ENCODE measurements at places on chromosomes 3 and 15. TPM values are rescaled to one million over a fixed set of nuclear protein-coding genes. Genes with fewer than 3 reads are reported as not detected.

Gene GOLGA8Q
- total RNA-seq, result 5.1 TPM

Gene LNP1
- 5.3 TPM for total RNA-seq

DNA sequence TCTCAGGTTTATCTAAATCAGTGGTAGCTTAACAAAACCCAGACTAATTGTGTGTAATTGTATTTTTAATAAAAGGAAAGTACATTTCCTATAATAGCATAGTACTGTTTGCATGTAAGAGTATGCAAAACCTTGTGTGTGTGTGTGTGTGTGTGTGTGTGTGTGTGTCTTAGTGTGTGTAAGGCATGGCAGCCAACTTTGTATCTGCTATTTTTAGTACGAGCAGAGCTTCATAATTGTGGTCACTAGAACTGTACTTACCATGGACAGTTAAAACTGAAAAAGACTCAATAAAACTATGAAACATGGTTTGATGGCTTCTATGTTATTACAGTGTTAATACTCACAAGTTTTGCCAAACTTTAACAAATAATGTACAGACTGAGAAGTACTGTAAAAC is 6.2 kb downstream of the P2RY1 start:
- peaks cover 2% of the 10 kb centered on the region for H3K4me1 ChIP-seq
- no peaks in the 10 kb centered on the region for H3K27me3 ChIP-seq
- no peak overlapping the region for H3K27ac ChIP-seq
- DNase-seq, result no peak

DNA sequence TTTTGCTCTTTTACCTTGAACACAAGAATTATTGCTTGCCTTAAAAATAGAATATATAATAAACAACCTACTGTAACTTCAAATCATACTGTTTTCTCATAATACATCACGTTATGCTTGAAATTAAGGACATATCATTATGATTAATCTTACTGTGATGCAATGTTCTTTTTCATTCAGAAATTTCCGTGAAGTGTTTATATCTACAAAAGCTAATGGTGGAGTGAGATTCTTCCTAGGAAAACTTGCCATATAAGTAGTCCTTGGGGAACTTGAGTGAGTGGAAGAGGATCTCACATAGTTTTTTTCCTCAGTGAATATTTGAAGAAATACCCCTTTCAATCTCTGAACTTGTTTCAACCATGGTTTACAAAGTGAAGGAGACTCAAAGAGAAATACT is 498.7 kb upstream of the CBLB start:
- no peaks in the 10 kb centered on the region for H3K4me1 ChIP-seq
- no peak for DNase-seq
- H3K27me3 ChIP-seq, result no peaks in the 10 kb centered on the region
- H3K27ac ChIP-seq, result no peak overlapping the region

- no peak overlapping the region for H3K27ac ChIP-seq
- H3K4me1 ChIP-seq, result no peaks in the 10 kb centered on the region
- DNase-seq, result no peak
- H3K27me3 ChIP-seq, result no peaks in the 10 kb centered on the region
- no peak overlapping the region for H3K4me3 ChIP-seq
Observed at GRCh38 chr3:115161866-115162265, 14.8 kb upstream of the ZBTB20 start.

DNA sequence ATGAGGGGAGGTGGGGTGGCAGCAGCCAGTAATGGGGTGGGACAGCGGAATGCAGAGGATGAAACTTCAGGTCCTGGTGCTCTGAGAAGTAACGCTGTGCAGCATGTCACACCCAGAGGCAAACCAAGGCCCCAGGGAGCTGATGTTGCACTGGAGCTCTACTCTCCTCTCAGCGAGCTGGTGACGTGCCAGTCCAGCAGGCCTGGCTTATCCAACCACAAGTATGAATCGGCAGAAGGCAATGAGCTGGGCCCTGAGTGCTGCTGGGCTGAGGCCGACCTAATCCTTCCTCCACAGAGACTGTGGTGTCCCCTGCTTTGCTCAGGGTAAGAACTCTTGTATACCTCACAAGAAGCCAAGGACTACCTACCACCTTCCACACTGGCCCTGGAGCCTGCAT is 30.5 kb downstream of the CD86 start:
- no peaks in the 10 kb centered on the region for H3K27me3 ChIP-seq
- H3K27ac ChIP-seq, result no peak overlapping the region
- no peaks in the 10 kb centered on the region for H3K36me3 ChIP-seq

GRCh38 chr3:125075738-125076137 is 19.9 kb upstream of the HEG1 start:
- H3K27me3 ChIP-seq, result no peaks in the 10 kb centered on the region
- DNase-seq, result no peak
- H3K36me3 ChIP-seq, result no peaks in the 10 kb centered on the region
- H3K4me3 ChIP-seq, result no peak overlapping the region
- no peak overlapping the region for H3K27ac ChIP-seq
- H3K4me1 ChIP-seq, result no peaks in the 10 kb centered on the region

- no peak overlapping the region for H3K27ac ChIP-seq
- H3K27me3 ChIP-seq, result no peaks in the 10 kb centered on the region
- peaks cover 14% of the 10 kb centered on the region for H3K4me1 ChIP-seq
- H3K4me3 ChIP-seq, result no peak overlapping the region
Observed at GRCh38 chr3:172077197-172077757, 37.9 kb downstream of the FNDC3B start.

GRCh38 chr3:25567388-25567787 is 97.3 kb downstream of the TOP2B start:
- DNase-seq, result no peak
- no peaks in the 10 kb centered on the region for H3K36me3 ChIP-seq
- no peak overlapping the region for H3K27ac ChIP-seq
- H3K4me1 ChIP-seq, result no peaks in the 10 kb centered on the region
- no peak overlapping the region for H3K4me3 ChIP-seq

DNA sequence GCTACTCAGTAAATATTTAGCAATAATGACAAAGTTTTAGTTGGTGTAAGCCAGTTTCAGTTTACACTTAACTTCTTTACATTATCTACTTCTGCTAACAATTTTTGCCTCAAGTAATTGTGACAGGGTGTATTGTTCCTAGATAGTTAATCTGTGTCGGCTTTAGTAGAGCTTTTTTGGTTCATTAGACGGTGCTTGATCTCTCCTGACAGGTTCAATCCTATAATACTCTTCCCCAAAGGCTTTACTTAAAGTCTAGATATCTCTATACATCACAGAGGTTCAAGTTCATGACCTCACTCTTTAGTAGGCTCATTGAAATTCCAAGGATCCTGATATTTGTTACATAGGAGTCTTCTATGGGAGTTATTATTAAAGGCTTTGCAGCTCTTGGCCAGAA is 365.6 kb upstream of the DPPA4 start:
- no peaks in the 10 kb centered on the region for H3K27me3 ChIP-seq
- no peaks in the 10 kb centered on the region for H3K4me1 ChIP-seq
- no peaks in the 10 kb centered on the region for H3K36me3 ChIP-seq
- DNase-seq, result no peak

DNA sequence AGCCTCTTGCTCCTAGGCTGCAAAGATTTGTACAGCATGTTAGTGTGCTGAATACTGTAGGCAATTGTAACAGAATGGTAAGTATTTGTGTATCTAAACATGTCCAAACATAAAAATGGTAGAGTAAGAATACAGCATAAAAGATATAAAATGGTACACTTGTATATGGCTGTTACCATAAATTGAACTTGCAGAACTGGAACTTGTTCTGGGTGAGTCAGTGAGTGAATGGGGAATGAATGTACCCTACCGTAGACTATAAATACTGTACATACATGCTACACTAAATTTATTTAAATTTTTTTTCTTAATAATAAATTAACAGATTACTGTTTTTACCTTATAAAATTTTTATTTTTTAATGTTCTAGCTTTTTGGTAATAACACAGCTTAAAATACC is 858.7 kb downstream of the ROBO2 start:
- DNase-seq, result no peak
- H3K36me3 ChIP-seq, result no peaks in the 10 kb centered on the region
- no peak overlapping the region for H3K27ac ChIP-seq
- no peak overlapping the region for H3K4me3 ChIP-seq
- no peaks in the 10 kb centered on the region for H3K27me3 ChIP-seq

All from ovary (tissue), 10 donors.